ENCODE measurements at places on chromosomes 6 and 20.
A peak's percentile ranks its signal among the peaks of the same experiment; 100 is the strongest.

- DNase-seq: peak; percentile 65
Measured at GRCh38 chr6:156780102-156780641, 3.0 kb downstream of the ARID1B start.

- no peak for DNase-seq
Measured at GRCh38 chr6:1562171-1562955, 47.4 kb upstream of the FOXC1 start.

DNA sequence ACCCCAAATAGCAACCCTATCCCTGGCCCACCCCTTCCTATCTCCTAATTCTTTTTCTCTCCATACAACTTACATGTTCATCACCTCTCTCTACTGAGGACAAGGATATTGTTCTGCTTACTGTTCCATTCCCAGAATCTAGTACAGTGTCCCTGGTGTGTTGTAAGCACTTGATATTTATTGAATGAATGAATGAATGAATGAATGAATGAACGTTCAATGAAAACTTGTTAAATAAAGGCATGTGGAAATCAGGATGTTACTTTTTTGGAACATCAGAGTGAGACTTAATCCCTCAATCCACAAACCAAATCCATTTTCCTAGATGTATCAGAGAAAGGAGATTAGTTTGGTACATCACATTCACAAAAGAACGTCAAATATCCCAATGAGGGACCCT lies 6.8 kb upstream of the JPH2 start:
- DNase-seq: no peak

DNA sequence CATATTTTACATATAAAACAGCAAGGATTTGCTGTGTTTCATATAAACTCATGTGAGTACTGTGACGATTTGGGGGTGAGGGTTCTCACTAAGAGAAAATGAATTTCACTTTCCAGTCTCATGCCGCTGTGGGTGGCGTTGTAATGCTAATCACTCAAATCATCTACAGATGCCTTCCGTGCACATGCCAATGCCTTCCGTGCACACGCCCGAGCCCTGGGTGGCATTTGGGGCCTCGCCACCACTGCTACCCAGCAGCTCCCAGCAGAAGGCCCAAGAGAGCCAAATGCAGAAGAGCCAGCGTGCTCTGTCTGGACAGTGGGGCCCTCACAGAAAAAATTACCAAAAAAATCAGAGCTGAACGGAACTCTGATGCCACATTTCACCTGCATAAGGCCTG lies 53.7 kb downstream of the WDR27 start:
- no peak for DNase-seq

DNA sequence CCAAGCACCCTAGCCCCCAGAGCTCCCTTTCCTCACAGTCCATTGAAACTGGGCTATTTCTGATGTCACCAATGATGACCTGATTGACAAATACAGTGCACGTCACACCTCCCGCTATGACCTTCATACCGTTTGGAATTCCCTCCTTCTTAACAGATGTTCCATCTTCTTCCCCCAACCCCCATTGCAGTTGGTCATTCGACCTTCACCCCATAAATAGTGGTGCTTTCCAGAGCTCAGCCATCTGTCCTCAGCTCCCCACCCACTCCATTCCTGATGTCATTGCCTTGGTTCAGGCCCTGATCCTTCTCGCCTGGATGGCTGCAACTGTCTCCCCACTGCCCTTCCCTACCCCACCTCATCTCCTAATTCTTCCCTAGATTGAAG lies 198.5 kb downstream of the SOD2 start:
- no peak for DNase-seq
